ENCODE measurements at places on chromosomes 16 and 17. TPM values are rescaled to one million over a fixed set of nuclear protein-coding genes. Genes with fewer than 3 reads are reported as not detected.

PKD1 gene
- total RNA-seq: 95.7 TPM

RASL10B gene
- 1.3 TPM for total RNA-seq

PRSS8 gene
- not detected for total RNA-seq

DNA sequence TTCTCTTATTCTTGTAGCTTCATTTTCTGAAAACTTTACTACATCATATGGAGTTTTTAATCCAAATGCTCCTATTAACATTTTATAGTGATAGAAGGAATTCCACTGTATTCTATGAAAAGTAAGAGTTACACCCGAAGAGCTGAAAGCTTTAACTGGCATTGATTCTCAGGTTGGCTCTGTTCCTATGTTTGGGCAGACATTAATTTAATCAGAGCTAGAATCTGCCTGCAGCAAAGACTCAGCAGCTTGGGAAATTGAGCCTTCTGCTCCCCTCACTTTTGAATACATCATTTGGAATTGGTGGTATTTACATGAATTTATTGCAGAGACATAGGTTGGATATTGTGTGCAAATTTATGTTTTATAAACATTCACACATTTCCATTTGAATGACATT, 1494.7 kb downstream of the CDH8 start:
- no peak overlapping the region for H3K4me3 ChIP-seq
- no peak for DNase-seq
- H3K27me3 ChIP-seq: no peaks in the 10 kb centered on the region
- H3K27ac ChIP-seq: no peak overlapping the region

GRCh38 chr17:36697903-36698530, 96.6 kb downstream of the MRM1 start:
- H3K4me1 ChIP-seq: no peaks in the 10 kb centered on the region
- no peak for DNase-seq
- no peak overlapping the region for H3K27ac ChIP-seq
- no peaks in the 10 kb centered on the region for H3K36me3 ChIP-seq
- no peak overlapping the region for H3K4me3 ChIP-seq
- peaks cover 34% of the 10 kb centered on the region for H3K27me3 ChIP-seq

DNA sequence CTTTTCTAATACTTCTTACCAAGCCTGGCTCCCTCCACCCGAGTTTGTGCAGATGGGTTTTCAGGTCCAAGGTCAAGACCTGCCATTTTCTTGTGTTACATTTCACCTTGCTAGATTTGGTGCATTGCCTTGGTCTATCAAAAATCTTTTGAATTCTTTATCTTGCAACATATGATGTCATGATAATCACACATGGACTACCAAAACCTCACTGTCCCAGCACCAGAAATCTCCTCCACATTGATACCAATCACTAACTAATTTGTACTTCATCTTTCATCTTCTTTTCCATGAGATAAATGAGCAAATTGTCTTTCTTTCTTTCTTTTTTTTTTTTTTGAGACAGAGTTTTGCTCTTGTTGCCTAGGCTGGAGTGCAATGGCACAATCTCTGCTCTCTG, 33.0 kb upstream of the ZFHX3 start:
- no peak overlapping the region for H3K4me3 ChIP-seq
- no peak overlapping the region for H3K27ac ChIP-seq
- H3K36me3 ChIP-seq: peaks cover 4% of the 10 kb centered on the region
- DNase-seq: no peak
- H3K4me1 ChIP-seq: no peaks in the 10 kb centered on the region

DNA sequence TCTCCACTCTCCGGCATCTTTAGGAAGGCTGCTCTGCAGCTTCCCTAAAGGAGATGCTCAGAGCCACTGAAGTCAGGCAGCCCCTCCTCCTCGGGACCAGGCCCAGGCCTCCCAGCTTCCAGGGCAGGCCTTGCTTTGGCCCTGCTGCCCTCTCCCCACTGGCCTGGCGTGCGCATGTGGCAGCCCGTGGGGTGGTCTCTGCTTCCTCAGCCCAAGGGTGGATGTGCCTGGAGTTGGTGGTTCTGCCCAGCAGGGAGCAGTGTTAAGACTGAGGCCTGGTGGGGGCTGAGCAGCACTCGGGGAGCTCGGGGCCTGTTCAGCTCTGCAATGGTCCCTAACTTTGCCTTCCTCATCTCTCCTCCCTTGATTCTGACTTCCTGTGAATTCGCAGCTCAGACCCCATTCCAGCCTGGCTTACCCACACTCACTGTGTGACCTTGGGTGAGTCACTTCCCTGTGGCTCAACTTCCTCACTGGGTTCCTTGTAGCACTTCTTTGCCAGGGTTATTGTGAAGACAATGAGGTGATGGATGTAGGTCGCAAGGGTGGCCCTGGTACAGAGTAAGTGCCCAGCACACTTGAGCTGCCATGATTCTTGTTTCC, 63.2 kb downstream of the NKD1 start:
- H3K4me1 ChIP-seq: peaks cover 15% of the 10 kb centered on the region
- no peak for DNase-seq
- no peak overlapping the region for H3K4me3 ChIP-seq
- no peaks in the 10 kb centered on the region for H3K36me3 ChIP-seq
- H3K27ac ChIP-seq: peak overlapping the region; percentile 21

DNA sequence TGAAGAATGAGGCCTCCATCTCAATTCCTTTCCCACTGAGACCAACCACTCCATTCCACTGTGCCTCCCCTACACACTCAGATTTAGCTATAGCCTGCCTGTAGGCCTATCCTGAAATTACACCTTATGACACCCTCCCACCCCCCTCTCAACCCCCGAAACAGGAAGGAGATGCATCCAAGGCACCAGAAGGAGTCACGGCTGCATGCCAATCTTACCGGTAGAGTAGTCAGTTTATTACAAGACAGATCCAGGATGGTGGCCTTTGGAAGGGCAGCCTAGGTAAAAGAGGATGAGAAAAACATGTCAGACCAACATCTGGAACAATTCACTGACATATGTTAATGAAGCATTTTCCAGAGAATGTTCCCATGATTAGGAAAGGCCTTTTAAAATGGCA, 2.6 kb downstream of the LRRC59 start:
- no peaks in the 10 kb centered on the region for H3K27me3 ChIP-seq
- no peak for DNase-seq
- H3K27ac ChIP-seq: peak overlapping the region; percentile 83
